ENCODE measurements at places on chromosomes 16 and 17.

GRCh38 chr17:21228111-21228510, 14.2 kb upstream of the TMEM11 start:
- no peak for DNase-seq

DNA sequence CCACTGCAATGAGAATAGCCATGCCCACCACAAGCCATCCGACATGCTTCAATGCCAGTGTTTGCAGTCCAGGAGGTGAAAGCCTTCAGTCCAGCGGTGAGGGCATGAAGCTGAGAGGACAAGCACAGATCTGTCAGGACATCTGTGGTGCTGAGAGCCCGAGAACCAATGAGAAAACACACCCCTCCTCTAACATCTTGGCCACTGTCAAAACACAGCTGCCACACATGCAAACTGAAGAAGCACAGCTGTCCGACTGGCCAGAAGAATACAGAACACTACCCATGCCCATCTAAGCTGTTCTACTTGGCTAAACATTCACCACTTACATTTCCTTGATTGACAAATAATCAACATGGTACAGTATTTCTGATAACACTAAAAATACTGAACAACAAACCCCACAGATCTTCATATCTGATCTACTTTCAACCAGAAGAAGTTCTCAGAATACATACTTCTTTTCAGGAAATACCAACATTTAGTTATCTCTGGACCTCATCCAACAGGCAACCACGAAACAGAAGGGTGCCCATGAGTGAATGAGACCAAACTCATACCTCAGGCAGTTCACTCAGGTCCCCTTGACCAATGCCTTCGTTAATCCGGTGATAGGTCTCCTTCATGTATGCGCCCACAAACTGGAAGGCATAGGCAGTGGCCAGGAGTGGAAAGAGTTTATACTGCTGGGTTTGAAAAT, 10.2 kb upstream of the FBF1 start:
- peak; percentile 28 for DNase-seq

DNA sequence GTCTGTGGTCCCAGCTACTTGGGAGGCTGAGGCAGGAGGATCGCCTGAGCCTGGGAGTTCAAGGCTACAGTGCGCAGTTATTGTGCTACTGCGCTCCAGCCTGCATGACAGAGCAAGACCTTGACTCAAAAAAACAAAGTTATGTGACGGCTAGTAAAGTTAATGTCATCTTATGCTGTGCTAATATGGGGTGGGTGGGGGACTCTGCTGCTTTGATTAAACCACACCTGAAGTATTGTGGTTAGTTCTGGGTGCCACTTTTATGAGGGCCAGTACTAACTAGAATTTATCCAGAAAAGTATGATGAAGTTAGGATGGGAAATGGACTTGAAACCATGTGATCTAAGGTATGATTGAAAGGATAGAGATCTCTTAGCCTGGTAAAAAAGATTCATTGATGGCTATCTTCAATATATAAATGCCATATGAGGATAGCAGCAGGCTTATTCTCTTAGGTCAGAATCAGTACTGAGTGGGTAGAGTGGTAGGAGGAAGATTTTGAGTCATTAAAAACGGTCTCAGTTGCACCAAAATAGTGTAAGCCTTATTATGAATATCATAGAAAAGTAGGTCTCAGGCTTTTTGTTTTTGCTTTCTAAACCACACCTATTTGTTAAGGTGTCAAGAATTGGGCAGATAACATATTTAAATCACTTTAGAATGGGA, 5.6 kb downstream of the WSB1 start:
- no peak for DNase-seq

GRCh38 chr16:8982816-8983215, 19.1 kb upstream of the USP7 start:
- no peak for DNase-seq

GRCh38 chr16:51161440-51162195, 10.5 kb upstream of the SALL1 start:
- peak; percentile 77 for DNase-seq
